NK-92 treated with Interleukin-12 subunit alpha and Interleukin-12 subunit beta, amount 100 ng/mL, for 24 hours (cell line): ENCODE measurements at places on chromosomes 5 and 9.

DNA sequence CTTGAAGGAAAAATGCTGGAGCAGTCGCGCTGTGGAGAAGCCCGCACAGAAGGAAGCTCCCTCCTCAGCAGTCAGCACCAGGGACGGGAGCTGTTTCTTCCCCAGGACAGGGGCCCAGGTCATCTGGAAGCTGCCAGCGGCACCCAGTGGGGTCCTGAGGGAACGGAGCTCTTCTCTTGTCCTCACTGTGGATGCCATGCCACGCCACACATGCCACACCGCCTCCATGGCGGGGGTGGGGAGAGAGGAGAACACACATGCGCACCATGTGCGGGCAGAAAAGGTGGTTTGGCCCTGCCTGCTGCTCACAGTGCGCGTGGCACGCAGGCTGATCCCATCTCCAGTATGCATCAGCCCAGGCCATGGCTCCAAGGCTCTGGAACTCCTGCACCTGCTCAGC, 41.7 kb upstream of the ZNF354B start:
- no peak for DNase-seq

- no peak for DNase-seq
Observed at GRCh38 chr9:77601476-77602099, 46.5 kb downstream of the GNA14 start.

GRCh38 chr9:16105168-16106020, 552.6 kb downstream of the CCDC171 start:
- no peak for DNase-seq

DNA sequence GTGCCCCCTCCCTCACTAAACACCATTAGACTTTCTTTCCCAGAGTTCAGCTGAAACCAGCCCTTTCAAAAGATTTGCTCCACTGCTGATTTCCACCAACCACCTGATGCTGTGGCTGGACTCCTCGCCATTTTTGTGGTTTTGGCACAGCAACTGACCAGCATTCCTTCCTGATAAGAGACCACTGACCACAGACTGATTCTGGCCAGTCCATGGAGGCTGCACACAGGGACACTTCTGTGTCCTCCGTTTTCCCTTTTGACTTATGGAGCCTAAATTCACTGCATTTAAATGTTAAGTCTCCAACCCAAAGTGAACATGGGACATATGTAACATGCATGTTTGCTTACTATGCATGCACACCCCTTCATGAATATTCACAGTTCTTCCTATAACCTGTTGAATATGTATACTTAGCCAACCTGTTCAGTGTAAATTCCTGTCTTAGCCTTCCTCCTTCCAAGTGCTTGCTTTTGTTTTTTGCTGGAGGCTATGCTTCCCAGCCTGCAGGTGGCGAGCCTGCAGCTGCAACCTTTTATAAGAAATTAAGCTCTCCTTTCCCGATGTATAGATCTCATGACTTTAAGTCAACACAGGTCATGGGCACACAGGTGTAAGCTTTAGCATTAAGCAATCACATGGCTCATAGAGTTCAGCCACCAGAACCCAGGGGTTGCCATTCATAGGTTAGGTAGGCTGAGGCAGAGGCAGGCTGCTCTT, 78.7 kb downstream of the ACTL7B start:
- no peak for DNase-seq

- DNase-seq: no peak
Observed at GRCh38 chr9:14393418-14393817, 79.5 kb upstream of the NFIB start.

DNA sequence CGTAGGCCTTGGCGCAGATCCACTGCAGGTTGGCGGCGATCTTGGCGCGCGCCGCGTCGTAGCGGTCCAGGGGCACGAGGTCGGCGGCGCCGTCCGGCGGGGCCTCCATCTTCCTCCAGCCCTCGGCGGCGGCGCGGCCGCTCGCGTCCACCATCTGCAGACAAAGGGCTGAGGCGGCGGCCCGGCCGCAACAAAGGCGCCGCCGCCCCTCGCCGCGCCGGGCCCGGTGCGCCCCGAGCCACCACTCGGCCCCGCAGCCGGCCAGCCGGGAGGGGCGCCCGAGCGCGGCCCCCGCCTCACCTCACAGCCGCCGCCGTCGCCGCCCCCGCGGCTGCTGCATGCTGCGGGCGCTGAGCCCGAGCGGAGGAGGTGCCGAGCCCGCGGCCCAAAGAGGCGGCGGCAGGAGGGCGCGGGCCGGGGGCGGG, 328 bp downstream of the CAMSAP1 start:
- DNase-seq: no peak

DNA sequence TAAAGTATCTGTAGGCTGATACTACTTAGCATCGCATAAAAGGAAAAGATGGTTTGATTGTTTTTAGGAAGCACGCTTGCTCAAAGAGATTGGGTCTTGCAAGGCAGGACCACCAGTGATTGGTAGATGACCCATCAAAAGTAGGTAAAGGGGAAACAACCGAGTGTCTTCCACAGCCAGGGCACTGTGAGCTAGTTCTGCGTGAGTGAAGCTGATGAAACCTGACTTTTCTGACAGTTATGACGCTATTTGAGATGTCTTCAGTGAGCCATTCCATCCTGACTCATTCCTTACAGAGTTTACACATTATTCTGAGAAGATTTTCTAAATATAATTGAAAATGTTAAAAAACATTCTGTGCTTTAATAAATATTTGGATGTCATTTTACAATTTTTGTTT, 49.7 kb downstream of the BASP1 start:
- no peak for DNase-seq

- DNase-seq: no peak
Observed at GRCh38 chr5:181008136-181008535, 19.5 kb downstream of the BTNL3 start.

DNA sequence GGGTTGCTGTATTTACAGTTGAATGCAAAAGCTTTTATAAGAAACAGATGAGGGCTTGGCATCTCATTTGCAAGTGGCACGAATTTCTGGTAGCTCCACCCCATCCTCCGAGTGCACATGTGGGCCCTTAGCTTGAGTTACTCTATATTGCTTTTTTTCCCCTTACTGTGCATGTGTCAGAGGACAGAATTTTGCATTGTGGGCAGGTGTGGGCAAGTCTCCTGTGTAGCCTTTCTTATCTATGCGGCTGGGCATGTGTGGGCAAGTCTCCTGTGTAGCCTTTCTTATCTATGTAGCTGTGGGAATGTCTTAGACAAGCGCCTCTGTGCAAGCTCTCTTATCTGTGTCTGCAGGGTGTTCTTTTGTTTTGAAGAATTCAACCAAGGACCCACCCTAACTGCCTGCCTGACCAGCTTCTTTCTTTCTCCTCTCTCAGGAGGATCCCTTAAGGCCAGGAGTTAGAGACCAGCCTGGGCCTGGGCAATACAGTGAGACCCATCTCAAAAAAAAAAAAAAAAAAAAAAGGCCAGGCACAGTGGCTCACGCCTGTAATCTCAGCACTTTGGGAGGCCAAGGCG, 34.1 kb upstream of the SIL1 start:
- DNase-seq: no peak

GRCh38 chr5:131068893-131069643, 96.0 kb downstream of the HINT1 start:
- DNase-seq: peak; percentile 46

DNA sequence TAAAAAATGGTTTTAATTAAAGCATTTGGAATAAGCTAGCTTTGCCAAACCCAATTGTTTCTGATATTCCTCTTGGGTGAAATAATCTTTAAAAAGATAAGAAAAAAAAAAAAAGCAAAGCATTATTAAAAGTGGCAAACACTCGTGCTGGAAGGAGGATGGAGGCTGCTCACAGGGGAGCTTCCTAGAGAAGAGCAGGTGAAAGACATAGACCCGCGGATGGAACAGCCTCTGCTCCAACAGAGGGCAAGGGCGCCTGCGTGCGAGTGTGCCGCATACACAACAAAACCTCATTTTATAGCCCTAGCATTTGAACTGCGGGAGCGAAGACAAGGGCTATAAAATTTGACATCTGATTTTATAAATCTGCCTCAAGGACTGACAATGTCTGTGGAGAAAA, 33.4 kb upstream of the SLC25A51 start:
- no peak for DNase-seq

DNA sequence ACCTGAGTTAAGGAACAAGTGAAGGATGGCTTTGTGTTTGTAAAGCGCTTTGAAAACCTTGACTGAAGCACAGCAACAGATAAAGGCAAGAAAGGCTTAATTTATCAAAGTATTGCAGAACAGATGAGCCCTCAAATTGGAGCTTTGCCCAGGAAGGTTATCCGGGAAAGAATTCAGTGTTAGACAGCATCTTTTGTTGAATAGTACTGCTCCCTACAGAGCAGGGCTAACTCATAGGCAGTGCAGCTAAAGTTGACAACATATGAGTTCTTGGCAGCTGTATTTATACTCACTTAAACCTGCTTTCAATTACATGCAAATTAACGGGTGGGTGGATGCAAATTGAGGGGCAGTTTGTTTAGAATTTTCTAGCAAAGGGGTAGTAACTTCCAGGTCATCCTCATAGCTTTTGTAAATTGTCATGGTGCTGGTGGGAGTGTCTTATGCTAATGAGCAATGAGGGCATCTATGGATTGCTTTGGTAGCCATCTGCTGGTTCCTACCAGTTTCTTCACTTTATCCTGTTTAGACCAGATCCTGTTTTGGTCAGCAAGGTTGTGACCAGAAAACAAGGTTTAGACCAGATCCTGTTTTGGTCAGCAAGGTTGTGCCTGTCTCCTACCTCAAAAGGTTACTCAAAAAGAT, 105.8 kb downstream of the GDA start:
- DNase-seq: no peak

GRCh38 chr5:50476549-50476948, 35.5 kb upstream of the EMB start:
- DNase-seq: no peak

- no peak for DNase-seq
Observed at GRCh38 chr9:128160603-128160987, 530 bp downstream of the BBLN start.

GRCh38 chr9:114156657-114157421, 1.5 kb downstream of the COL27A1 start:
- no peak for DNase-seq

DNA sequence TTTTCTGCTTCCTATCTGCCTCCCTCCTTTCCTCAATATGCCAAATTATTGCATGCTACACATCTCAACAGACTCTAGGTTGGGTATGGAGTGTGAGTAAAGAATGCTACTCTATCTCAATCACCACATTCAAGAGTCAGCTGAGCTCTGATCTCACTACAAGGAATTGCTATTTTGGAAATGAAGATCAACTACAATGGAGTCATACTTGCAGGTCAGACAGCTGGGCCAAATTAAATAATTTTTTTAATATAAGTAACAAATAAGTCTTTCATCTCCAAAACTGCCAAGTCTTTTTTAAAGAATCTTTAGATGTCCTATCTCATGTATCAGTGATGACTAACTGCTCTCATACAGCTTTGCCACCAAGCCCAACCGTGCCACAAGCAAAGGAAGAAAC, 64.0 kb downstream of the DEPDC1B start:
- no peak for DNase-seq

- DNase-seq: no peak
Observed at GRCh38 chr5:127031863-127032232, 1.5 kb upstream of the MARCHF3 start.

GRCh38 chr5:137730336-137730735, 5.6 kb downstream of the KLHL3 start:
- DNase-seq: no peak

DNA sequence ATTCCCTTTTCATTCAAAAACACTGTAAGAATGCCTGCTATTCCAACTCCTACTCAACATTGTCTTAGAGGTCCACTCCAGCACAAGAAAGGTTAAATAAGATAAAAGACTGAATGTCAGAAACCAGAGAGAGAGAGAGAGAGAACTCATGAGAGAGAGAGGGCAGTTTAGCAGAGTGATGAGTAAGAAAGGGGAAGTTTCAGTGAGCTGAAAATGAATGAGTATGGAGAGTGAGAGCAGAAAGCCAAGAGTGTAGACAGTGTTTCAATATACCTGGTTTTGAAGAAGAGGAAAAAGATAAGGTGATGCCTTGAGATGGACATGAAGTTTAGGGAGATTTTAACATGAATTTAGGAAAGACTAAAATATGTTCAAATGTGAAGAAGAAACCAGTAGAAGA, 528.0 kb upstream of the SEMA6A start:
- DNase-seq: no peak

GRCh38 chr9:110050925-110051355, 157.0 kb downstream of the C9orf152 start:
- no peak for DNase-seq

- no peak for DNase-seq
Observed at GRCh38 chr5:98827161-98827560, 53.7 kb downstream of the RGMB start.

DNA sequence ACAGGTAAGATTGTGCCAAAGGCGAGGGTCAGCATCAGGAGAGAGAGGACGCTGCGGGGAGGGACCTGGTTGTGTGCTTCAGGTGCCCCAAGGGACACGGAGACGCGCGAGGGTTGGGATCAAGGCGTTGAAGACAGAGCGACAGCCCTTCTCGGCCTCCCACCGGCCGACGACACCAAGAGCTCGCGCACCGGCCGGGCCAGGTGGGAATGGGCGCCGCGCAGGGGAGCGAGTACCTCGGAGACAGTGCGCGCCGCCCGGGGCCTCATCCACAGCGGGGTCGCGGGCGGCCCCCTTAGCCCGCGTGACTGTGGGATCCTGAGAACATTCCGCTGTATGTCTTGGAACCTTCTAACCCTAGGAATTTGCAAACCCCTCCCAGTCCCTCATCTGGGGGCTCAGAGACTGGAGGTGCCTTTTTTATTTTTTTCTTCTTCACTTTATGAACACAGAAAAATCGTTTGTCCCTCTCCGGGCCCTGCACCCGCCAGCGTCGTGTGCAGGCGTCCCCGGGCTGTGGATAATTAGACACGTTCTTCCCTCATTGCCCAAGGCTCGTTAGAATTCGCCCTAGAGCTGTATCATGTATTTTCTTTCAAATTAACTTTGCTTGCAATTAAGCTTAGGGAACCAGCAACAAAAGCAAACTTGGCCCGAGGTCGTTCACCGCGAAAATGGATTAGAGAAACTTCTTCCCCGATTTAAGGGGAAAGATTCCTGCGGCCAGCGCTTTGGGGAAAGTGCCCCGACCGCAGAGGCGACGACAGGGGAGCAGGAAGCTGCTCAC, 4.8 kb downstream of the FOXE1 start:
- DNase-seq: no peak

GRCh38 chr9:36976371-36977030, 57.6 kb downstream of the PAX5 start:
- DNase-seq: no peak

GRCh38 chr5:143882520-143882919, 70.6 kb downstream of the HMHB1 start:
- no peak for DNase-seq

DNA sequence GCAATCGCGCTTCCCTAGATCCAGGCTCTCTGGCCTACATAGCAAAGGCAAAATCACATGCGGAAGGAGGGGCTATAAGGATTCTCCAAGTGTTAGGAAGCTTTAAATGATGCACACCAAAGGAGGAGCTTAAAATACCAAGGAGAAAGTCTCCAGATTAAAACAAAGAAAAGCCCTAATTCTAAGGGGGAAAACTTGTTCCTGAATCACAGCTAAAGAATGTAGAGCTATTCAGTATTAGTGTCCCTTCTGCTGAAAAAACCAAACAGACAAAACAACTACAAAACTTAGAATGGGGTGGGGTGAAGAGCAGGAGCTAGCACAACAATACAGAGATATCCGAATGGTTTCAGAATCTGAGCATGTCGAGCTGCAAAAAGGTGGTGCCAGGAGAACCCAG, 213.7 kb downstream of the DCP2 start:
- no peak for DNase-seq

GRCh38 chr5:99379187-99379586, 450.4 kb upstream of the CHD1 start:
- DNase-seq: no peak

- DNase-seq: no peak
Observed at GRCh38 chr9:3696368-3696767, 170.6 kb upstream of the RFX3 start.

- DNase-seq: no peak
Observed at GRCh38 chr9:68721666-68722330, 16.8 kb downstream of the PIP5K1B start.

GRCh38 chr5:34574936-34575467, 81.1 kb upstream of the RAI14 start:
- DNase-seq: no peak
